ENCODE measurements at places on chromosomes 3 and 15.

DNA sequence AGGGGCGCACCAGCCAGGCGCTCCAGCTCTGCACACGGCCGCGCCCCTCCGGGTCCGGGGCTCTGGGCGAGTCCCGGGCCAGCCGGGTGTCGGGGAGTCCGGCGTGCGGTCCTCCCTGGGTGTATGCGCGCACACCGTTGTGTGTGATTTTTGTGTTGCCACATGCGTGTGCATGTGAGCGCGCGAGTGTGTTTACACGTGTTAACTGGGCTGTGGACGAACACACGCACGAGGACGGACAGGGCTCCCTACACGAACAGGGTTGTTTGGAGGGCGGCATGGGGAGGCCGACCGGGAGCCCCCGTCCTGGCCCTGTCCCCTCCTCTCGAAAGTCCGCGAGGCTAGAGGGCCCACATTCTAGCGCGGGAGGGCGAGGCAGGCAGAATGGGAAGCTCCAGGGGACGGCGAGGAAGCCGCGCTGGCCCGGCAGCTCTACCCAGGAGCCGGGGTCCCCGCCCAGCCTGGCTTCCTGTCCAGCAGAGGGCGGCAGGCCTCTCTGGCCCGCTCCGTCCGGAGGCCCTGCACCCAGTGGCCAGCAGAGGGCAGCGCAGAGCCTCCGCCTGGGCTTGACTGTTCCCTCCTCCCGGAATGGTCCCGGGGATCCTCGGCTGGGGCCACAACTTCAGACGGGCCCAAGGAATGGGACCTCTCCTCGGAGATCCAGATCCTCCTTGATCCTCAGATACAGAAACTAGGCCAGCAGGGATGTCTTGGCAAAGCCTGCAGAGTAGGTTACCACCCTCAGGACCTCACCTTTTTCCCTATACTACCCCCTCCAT lies 611 bp upstream of the LINGO1 start:
- DNase-seq = peak; percentile 77

DNA sequence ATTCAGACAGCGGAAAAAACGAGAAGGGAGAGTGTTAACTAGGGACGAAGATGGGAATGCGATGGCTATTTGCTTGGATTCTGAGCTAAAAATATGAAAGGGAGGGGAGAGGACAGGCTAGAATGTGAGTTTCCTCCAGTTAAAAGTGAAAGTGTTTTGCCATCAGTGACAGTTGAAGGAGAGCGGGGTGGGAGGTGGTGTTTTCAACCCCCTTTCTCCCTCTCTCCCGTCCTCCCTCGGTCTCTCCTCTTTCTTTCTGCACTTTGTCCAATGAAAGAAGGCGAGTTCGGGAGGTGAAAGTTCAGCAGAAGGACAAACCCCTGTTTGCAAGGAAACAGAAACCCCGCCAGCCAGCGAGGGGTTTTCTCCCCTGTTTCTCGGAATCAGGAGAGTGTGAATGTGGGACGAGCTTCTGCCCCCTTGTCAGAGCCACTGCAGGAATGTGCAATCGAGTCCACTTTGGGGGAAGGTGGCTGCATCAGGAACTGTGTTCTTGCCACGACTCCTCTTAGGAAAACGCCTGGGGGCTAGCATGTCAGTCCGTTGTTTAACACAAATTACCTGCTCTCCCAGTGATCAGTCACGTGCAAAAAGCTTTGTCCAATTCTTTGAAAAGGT lies 975 bp upstream of the FOXP1 start:
- DNase-seq = peak; percentile 18

GRCh38 chr3:56800130-56800831 lies 1.5 kb downstream of the ARHGEF3 start:
- no peak for DNase-seq

DNA sequence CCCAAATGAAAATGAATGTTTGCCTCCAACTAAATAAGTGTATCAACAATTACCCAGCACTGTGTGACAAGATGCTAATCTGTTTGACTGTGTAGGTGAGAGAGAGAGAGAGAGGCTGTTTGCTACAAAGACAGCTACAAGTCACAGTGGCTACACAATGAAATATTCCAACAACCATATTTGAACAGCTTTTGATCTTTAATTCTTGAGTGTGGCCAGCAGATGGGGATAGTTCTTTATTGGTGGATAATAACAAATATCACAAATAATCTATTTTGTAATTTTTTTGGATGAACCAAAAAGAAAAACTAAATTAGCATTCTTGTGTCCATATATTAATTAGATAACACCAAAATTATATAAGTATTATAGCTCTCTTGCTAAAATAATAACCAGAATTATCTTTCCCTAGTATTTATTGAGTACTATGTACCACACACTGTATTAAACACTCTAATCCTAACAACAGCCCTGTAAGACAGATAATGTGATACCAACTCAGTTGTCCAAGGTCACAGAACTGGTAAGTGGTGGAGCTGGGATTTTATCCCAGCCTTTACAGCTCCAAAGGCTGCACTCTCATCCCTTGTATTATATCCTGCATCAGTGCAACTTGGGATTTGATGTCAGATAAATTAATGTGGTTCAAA lies 61.9 kb upstream of the C3orf80 start:
- DNase-seq = no peak

DNA sequence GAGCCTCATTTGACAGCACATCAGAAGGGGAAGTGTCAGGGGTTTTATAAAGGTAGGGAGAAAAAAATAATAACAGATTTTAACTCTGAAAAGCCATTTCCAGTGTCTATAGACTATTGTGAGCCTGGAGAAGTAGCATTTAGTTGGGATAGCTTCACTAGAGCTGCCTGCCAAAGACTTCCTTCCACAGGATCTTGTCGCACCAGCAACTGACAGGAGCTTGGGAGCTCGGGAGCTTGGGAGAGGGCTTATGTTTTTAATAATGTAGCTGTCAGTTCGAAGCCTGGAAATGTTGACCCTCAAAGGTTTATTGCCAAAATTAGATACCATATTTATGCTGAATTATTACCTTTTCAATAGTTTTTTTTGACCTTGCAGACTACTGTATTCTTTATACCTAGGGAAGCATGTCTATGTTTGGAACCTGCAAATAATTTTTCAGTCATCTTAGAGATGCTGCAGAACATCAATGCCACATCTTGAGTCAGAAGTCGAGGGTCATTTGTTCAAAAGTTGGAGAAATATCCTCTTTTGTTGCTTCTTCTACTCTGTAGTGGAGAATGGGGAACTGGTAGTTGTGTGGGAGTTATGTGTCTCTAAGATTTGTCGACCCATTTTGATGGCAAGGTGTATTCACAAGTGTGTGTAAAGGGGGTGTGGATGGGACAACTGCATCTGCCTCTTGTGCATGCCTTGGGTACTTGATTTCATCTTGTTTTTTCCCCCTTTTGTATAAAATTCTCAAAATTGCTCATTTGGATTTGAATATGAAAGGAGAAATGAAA lies 41.7 kb downstream of the ARPP21 start:
- DNase-seq = no peak

DNA sequence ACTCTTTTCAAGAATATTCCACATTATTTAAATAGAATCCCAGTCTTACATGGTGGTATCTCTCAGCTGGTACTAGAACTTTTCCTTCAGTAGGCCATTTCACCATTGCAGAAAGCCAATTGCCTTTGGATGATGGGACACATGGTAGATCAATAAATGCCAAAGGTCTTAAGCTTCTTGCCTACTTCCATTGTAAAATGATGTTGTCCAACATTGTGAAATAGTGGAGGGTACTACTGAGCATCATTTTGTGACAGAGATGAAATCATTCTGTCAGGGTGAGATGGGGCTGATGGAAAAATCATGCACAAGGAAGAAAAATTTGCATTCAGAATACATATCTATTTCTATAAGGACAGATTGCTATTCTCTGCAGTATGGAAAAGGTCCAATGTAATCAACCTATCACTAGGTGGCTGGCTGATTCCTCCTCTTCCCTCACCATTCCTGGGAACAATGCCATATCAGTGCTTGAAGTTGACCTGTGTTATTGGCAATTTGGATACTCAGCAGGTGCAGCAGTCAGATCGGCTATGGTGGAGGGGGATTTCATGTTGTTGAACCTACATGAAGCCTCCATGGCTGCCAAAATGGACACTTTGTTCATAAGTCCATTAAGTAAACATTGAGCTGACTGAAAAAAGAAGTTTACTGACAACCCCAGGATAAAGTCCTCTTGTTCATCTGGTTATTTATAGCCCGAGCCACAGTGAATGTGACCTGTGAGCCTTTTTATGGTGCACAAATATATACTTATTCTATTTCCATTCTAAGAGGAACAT lies 596.9 kb upstream of the ARPP21 start:
- DNase-seq = no peak

All from amygdala (tissue), 56 donors.